ENCODE measurements at places on chromosomes 16 and 17.

GRCh38 chr16:87849419-87850008 is 19.8 kb downstream of the SLC7A5 start:
- DNase-seq: peak; percentile 60

GRCh38 chr17:41510251-41511065 is 5.0 kb upstream of the KRT13 start:
- peak; percentile 60 for DNase-seq

DNA sequence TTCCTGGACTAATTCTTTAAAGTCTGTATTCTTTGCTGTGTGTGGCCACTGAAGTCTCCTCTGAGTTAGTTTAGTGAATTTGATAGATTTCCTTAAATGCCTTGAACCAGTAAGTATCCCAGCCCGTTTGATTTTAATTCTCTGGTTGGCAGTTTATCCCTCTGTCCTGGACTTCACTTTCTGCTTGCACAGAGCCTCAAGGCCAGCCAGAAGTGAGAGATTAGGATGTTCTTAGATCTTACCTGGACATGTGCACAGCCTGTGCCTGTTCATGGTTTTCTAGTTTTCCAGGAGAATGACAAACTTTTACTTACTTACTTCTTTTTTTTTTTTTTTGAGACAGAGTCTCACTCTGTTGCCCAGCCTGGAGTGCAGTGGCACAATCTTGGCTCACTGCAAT is 10.8 kb upstream of the SLC38A7 start:
- no peak for DNase-seq

GRCh38 chr17:32551186-32551955 is 64.6 kb downstream of the CDK5R1 start:
- peak; percentile 6 for DNase-seq

DNA sequence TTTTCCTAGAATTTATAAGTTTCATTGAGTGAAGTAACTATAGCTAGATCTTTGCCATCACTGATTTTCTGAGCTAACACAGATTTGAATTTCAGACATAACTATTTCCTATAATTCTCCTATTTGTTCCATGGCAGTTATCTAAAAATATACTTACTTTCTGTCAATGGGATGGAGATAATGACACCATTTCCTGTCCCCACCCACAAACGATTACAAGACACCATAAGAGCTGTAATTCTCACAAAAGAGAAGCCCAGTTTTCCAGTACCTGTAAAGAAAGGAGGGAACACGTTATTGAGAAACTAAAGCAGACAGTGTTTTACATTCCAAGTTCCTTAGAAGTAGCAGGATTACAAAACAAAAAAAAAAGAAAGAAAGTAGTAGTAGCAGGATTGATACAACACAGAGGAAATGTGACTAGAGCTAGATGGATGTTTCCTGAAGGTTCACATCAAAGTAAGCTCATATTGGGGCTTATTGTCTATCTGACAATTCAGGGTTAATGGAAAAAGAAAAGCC is 110.9 kb upstream of the TOB1 start:
- no peak for DNase-seq

DNA sequence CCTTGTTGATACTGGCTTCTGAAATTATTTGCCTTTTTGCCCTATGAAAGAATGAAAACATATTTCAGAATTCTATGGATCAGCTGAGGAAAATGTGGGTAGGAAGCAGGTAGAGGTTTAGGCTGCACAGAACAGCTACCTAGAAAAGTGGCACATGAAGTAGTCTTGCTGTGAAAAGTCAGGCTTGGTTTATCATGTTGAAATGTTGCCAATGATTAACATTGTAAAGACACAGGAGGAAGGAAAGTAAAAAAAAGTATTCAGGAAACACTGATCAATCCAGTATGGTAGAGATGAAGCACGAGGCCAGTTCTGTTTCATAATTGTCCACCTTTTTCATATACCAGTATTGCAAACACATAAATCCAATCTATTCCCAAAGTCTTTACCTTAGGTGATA is 29.9 kb downstream of the ABCA6 start:
- no peak for DNase-seq

DNA sequence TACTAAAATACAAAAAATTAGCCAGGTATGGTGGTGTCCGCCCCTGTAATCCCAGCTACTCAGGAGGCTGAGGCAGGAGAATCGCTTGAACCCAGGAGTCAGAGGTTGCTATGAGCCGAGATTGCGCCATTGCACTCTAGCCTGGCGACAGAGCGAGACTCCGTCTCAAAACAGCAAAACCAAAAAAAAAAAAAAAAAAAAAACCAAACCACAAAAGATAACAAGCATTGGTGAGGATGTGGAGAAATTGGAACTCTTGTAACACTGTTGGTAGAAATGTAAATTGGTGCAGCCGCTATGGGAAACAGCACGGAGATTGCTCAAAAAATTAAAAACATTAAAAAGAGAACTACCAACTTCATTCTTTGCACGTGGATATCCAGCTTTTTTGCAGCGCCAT is 119.4 kb downstream of the OR1D5 start:
- DNase-seq: no peak

DNA sequence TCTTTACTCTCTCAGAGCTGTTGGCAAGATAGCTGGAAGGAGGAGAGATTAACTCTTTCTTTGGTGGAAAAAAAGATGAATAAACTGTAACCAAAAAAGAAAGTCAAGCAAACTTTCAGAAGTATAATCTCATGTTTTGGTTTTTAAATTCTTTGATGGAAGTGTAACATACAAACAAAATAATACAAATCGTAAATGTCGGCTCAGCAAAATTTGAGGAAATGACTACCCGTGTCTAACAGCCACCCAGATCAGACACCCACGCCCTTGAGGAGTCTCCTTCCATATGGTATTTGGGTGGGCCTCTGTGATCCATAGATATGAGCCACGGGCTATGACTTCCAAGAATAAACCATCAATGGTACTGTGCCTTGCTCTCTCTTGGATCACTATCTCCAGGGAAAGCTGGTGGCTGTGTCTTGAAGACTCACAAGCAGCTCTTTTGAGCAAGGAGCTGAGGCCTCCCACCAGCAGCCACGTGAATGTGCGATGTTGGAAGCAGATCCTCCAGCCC is 9.6 kb upstream of the CD300C start:
- no peak for DNase-seq

DNA sequence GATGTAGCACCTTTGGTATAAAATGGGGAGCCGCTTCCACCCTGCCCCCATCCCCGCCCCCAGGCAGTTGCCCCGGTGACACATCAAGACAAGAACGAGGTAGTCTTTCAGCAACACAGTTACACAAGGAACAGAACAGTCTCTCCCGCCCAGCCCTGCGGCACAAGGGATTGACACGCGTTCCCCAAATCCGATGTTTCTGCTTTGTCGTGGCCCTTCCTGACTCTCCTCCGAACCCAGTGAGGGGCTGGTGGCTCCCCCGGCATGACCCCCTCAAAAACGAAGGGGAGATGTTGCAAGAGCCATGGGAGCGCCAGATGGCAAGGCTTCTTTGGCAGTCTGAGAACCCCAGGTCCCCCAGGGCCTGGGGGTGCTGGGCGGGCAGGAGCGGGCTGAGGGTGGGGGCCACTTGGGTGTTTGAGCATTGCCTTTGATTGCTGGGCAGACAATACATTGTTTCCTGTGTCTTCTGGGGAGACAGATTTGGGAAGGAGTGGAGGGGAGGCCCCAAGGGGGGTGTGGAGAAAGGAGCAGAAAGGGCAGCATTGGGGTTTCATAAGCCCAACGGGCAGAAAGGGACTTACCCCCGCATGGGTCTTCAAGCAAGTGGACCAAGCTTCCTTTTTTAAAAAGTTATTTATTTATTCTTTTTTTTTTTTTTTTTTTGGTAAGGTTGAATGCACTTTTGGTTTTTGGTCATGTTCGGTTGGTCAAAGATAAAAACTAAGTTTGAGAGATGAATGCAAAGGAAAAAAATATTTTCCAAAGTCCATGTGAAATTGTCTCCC is 16.6 kb downstream of the COL1A1 start:
- DNase-seq: no peak

DNA sequence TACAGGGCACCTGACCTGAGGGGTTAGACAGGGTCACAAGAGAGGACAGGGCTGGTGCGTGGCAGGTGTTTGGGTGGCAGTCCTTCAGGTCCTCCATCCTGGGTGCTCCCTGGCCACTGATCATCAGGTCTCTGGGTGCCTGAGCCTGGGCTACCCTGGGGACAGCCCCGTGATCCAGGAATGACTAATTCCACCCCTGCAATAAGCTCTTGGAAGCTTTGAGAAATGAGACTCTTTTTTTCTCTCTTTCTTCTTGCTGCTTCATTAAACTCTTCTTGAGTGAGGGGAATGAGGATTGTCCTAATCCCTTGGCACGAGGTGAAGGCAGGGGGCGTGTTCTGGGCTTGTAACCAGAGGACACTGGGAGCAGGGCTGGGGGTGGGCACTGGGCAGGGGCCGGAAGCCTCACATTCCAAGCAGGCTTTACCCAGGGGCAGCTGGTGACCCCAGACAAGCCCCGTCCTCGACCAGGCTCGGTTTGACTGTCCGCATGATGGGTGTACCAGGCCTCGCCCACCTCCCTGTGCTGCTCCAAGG is 21.4 kb upstream of the SPNS2 start:
- DNase-seq: no peak

DNA sequence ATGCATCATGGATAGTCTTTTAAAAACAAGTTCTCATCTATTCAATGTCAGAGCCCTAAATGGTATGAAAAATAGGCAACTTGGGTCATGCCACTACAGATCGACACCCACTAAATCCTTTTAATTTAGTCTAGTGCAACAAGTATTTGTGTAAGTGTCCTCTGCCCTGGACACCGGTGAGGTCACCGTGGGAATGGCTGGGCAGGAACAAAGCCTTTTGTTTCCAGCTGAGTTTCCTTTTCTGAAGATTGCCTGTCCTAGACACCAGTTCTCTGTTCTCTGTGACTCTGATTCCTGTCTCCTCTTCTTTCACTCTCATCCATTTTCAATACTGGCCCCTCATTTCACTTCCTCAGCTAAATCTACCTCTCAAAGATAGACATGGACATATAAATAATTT is 446.5 kb downstream of the MAF start:
- no peak for DNase-seq
